Hippocampal formation (tissue), 2 donors: ENCODE measurements at places on chromosomes 7 and 10.

DNA sequence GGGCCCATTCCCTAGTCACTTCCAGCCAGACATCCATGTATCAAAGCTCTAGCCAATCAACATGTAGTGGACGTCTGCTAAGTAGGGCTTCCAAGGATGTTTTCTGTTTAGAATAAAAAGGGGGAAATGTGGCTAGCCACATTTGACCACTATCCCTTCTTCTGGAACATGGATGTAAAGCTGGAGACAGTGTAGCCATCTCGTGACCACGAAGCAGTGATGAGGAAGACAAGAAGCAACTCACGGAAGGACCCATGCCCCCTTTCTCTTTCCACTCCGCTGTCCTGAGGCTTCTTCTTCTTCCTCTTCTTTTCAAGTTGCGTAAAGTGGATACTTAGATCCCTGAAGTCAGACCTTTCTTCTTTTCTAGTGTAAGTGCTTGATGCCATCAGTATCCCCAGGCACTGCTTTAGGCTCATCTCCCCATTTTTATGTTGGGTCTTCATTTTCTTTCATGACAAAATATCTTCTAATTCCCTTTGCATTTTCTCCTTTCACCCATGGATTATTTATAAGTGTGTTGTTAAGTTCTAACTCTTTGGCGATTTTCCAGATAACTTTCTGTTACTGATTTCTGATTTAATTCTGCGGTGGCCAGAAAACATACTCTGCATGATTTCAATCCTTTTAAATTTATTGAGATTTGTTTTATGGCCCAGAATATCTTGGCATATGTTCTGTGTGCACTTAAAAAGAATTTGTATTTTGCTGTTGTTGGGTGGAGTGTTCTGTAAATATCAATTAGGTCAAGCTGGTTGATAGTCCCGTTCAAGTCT lies 594.5 kb downstream of the SDK1 start:
- no peak for DNase-seq

DNA sequence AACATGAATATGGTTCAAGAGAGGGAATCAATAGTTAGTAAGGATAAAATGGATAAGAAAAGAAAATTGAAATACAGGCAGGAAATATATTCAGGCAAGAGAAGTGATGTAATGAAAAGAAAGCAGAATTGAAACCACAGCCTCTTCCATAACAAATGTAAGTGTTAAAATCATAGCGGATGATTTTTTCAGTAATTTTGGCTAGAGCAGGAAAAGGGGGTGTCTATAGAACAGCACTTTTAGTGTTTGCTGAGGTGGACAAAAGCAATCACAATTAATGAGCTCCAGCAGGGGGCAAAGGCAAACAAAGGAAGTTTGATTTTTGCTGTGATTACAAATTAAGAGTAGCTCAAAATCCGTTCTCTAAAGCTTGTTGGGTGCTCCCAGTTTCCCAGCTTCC lies 79.0 kb downstream of the TRIL start:
- DNase-seq: no peak

DNA sequence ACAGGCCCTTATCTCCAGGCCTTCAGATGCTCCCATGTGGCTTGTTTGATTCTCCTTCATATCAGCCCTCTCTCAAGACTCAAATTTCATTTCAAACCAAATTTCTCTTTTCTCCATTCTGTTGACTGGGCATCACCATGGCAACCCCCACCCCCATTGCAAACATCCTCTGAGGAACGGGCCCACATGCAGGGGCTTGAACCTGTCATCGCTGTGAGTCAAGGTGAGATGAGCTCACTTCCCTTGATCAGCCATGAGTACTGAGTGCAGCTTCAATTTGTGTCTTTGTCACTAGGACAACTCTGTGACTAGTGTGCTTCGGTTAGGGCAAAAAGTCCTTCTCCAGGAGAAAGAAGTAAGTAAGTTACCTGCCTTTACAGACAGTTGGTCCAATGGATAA lies 41.9 kb downstream of the CALML3 start:
- no peak for DNase-seq

GRCh38 chr7:152406491-152406890 lies 29.3 kb downstream of the KMT2C start:
- no peak for DNase-seq

DNA sequence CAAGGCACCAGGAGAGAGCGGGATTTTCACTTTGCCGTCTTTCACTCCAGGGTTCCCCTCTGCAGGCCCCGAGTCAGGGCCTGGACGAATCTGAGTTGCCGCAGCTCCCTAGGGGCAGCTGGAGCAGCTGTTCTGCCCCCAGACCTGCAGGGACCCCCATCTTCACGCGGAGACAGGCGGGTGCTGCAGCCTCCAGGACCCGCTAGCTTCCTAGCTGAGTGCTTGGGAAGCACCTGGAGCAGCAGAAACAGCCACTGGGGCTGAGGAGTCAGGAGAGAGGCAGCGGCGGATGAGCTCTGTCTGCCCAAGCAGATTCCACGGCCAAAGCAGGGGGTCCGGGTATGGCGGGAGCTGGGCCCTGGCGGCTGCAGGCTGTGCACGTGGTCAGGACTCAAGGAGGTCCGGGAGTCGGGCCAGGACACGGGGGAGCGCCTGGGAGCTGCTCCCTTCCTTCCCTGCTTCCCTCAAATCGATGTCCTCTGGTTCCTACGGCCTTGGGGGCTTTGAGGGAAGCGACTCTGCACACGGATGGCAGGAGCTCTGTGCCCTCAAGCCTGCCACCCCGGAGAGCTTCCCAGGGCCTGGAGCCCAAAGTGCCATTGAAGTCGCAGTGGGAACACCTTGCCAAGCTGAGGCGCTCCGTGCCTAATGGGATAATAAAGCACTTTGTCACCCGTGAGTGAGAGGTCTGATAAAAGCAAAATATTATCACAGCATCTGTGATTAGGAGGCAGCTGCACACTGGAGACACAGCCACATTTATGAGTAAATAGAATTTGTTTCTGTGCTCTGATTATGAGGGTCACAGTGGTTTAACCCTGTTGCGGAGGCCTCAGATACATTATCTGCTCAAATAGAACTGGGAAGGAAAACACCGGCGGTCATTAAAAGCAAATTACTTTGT lies 17.2 kb downstream of the MNX1 start:
- no peak for DNase-seq

DNA sequence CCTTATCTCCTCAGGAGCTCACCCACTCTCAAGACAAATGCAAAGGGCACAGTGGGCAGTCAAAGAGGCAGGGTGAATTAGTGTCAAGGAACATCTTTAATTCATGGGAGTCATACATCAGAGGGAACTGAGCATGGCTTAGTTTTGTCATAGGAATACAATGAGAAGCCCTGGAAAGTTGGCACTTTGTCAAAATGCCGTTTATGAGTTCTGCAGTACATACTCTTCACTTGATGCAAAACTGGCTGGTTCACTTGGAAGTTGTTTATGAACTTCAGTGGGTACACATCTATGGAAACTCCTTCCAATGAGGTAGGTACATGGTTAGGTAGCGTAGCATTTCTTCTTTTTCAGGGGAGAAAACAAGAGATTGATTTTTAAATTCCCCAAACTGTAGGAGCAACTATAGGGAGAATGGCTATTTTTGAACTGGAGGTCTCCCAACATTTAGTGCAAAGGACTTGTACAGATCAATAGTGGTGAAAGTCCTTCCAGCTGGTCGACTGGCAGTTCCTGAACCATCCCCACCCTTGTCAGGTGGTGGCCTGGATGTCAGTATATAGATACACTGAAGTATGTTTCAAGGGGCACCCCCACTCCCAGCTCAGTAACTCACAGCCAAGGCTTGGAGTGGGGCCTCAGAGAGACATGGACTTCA lies 580.5 kb downstream of the REEP3 start:
- no peak for DNase-seq

DNA sequence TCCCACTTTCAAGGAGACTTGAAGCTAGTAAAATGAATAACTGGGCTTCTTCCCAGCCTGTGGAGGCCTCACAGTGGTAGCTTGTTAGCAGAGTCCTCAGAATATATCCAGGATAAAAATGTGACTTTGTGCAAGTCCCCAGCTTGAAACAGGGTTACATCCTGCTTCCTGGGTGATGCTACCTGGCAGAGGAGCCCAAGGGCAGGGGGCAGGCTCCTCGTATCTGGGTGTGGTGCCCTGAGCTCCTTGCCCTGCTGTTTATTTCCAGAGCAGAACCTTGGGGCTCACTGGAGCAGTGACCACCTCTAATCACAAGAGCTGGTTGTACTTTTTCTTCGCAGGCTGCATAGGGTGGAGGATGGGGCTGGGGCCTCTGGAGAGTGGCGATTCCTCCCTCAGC lies 94.8 kb downstream of the GRK5 start:
- DNase-seq: no peak

DNA sequence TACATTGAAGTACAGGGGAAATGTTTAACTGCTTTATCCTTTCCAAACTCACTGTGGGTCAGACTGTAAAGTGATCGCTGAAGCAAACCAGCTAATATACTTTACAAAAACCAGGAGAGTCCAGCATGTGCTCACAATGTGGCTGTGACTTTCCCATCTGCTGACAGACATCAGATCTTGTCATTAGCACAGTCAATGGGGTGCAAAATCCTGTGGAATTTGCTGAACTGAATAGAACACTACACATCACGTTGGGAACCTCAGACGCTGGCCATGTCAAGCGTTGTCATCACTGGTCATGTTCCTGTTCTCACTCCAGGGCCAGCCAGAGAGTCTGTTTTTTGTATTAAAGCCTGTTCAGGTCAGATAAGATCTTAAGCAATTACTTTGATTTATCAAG lies 83.4 kb downstream of the AGMO start:
- DNase-seq: no peak

- DNase-seq: no peak
Observed at GRCh38 chr10:113244750-113245149, 294.7 kb downstream of the TCF7L2 start.

DNA sequence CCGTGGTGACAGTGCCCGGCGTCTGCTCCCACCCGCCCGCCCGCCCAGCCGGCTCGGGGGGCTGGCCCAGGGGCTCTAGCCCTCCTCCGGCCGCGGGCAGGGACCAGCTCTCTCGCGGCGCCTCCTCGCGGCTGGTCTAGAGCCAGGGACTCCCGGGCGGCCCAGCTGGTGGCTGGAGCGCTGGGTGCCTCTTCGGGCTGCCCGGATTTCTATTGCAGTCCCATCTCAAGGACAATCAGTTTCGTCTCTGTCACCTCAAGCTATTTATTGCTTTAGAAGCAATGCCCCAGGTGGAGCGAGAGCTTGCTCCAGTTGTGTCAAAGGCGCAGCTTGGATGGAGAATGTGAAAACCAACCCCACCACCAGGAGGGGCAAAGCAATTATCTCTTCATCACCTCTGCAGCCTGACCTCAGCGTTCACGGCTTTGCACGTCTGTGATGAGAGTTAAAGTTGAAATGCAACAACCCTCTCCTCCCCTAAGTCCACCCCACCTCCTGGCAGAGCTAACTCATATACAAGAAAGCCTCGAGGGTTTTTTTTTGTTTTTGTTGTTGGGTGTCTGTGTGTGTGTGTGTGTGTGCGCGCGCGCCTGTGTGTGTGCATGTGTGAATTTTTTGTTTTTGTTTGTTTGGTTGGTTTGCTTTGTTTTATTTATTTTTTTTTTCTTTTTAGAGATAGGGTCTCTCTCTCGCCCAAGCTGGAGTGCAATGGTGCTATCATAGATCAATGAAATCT lies at the start of gene ITGA8:
Gene ITGA8 (minus strand): TSS at position 24 of the 736 bp plus-strand sequence. CDS start 151 bp downstream, outside the sequence.
- DNase-seq: no peak
